ENCODE measurements at places on chromosomes 3 and 15.

DNA sequence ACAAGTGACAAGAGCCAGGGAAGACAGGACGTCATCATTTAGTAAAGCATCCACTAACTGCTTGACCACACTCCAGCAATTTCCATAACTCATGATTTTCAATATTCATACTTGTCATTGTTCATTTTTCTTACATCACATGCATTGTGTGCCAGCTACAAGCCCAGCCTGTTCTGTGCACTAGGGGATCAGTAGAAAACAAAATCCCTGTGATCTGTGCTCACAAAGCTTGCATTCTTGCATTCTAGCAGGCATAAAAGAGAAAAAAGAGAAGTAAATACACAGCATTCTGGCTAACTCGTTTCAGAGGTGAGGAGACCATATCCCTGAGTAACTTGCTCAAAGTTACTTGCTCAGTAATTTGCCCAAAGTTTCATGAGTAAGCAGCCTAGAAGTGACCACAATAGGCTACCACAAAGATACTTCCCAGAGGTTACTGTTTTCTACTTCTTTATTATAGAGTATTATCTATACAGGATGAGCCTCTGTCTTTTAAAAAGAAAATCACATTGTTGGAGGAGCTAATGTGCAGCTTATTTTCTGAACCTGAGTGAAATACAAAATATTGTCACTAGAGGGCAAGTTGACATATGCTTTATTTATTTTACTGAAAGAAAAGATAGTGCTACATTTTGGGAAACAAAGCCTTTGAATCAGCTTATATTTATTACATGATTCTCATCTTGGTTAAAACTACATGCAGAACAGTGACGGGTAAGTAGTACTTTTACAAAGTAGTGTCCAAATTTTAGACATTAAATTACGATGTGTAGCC lies 701.4 kb upstream of the LMCD1 start:
- DNase-seq: no peak

DNA sequence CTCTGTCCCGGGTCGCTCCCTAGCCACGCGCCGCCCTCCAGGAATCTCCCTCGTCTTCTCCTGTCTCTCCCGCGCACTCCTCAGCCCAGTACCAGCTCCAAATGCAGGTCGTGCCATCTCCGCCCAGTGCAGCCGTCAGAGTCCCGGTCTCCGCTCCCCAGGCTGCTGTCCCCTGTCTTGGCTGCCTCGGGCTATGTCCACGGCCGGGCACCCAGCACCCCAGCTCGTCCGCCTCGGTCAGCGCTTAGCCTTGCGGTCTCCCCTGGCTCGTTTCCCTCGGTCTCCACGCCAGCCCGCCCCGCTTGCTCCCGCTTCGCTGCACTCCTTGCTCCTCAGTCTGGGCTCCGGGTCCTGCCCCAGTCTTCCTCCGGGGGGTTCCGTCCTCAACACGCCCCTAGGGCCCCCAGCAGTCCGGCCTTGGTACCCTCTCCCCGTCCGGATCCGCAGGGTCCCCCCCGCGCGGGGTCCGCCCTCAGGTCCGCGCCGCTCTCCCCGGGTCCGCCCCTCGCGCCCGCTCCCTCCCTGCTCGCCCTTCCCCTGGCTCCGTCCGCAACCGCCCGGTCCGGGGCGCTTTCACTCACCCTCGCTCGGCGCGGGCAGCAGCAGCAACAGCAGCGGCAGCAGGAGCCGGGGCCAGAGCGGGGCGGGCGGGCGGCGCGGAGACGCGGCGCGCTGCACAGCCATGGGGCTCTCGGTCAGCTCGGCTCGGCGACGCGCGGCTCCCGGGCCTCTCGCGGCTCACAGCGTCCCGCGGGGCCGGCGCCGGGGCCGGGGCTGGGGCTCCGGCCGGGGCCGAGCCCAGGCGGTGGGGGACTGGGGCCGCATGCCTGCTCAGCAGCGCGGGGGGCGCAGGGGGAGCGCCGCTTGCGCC lies 462 bp downstream of the IGDCC3 start:
- no peak for DNase-seq

DNA sequence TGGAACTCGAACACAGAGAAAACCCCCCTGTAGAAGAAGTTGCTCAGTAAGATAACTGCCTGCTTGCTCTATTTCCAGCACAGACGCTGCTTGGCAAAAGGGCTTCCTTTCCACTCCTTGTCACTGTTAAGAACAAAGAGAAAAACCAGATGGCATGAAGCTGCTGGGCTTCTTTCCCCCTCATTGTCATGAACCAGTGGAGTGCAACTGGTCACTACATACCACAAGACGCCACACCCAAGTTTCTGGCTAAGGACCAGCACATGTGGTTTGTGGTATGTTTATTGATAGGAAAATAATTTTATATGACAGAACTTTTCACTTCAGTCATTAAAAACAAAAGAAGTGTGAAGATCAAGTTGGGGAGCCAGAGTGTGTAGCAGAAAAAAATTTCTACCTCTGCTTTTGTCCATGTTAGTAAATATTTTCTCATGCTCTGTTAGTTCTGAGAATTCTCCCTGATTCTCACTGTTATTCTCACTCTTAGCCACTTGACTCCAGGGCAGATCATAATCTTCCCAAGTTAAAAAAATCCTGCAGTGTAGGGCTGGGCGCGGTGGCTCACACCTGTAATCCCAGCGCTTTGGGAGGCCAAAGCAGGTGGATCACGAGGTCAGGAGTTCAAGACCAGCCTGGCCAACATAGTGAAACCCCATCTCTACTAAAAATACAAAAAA lies 37.9 kb downstream of the CLK3 start:
- no peak for DNase-seq

DNA sequence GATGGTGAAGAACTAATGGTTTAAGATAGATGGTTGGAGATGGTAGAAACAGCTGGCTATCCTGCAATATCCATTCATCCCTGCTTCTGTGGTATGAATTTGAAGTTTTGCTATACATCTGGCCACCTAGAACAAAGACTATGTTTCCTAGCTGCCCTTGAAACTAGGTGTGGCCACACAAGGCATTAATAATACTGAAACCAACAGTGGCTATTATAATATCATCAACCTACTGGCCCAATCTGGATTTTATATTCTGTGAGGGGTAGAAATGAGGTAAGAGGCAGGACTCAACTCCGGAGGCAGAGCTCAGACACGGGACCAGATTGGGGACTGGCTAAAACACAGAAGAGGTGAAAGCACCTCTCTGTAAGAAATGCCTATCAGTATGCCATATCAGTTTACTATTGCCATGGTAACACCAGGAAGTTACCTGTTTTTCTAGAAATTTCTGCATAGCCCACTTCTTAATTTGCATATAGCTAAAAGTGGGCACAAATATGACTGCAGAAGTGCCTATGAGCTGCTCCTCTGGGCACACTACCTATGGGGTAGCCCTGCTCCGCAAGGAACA lies 8.4 kb downstream of the IFT80 start:
- DNase-seq: no peak

GRCh38 chr15:46079046-46079445 lies 444.2 kb downstream of the SQOR start:
- DNase-seq: no peak

DNA sequence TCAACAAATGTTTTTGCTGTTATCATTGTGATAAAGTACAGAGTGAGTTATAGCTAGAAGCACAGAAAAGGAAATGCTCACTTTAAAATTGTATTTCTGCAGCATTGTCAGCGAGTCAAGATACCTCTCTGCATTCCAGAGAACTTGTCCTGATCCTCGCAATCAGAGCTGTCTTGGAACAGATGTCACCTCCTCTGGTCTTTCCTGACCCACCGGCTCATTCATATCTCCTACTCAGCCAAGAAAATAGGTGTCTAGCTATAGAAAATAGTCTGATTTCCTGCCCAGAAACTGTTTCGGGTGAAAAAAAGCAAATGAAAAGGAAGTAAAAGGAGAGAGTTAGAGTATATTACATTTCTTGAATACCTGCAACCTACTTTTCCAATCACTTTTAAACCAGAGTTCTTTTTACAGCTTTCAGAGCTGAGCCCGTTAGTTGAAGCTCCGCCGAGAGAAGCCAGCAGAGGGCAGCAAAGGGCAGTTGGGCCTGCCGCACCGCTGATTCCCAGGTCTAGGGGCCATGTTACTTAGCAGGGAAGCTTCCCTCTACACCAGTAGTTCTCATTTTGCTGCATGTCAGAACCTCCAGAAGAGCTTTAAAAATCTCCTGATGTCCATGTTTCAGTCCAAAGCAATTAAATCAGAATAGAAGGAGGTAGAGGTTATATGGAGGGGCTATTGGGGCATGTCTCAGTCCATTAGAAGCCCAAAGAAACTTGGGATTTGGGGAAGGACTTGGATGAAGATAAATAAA lies 185.7 kb upstream of the THRB start:
- no peak for DNase-seq

- no peak for DNase-seq
Observed at GRCh38 chr3:8760091-8760490, 9.3 kb downstream of the OXTR start.

GRCh38 chr3:118863731-118864322 lies 170.8 kb downstream of the IGSF11 start:
- DNase-seq: no peak

GRCh38 chr15:100216182-100216581 lies 125.6 kb downstream of the ADAMTS17 start:
- DNase-seq: no peak

- no peak for DNase-seq
Observed at GRCh38 chr3:9862391-9863057, 17.5 kb downstream of the CIDEC start.

DNA sequence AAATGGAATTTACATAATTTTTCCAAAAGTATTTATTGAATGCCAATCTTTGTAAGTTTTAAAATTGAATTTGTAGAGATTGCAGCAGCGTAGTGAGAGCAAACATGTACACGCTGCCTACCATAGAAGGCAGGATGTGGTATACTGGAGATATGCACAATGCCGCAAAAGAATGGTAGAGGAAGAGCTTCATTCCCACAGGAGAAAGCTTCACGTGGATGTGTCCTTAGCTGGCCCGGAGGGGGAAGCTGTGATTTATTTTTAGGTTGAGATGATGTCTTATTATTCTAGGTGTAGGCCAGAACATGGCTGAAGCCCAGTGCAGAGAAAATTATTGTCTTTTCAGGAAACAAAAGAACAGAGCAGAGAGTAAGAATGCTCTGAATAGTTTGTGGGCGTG lies 743.3 kb upstream of the BCHE start:
- no peak for DNase-seq

GRCh38 chr15:76905855-76906254 lies 715 bp upstream of the SCAPER start:
- no peak for DNase-seq

- DNase-seq: no peak
Observed at GRCh38 chr15:99921101-99921500, 187.9 kb upstream of the LYSMD4 start.

DNA sequence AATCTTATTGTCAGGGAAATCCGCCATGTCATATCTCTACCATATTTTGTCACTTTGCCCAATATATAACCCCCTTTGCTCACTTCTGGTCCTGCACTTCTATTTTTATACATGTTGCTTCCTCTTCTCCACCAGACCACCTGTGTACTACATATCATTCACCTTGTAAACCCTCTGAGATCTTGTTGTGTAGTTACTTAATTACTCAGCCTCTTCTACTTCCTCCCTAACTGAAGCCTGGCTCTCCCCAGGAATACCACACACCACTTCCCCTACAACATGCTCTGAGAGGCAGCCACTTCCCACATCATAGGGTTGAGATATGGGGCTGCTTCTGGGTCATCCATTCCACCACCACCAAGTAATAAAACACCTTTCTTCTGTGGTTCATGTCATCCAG lies 10.0 kb downstream of the HEXA start:
- DNase-seq: no peak

DNA sequence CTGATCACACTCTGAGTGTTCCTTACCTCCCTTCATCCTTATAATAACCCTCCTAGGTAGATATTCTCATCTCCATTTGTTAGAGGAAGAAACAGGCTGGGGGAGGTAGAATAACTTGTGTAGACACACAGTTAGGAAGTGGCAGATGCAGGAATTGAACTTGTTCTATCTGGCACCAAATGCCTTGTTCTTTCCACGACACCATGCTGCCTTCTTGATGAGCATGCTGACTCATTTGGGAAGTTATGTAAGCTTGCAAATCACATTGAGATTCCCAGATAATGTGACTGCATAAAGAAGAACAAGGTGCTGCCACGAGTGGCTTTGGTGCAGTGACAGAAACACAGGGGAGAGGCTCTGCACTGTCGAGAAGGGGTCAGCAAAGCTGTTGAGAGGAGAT lies 27.5 kb upstream of the NDUFB4 start:
- DNase-seq: no peak

- no peak for DNase-seq
Observed at GRCh38 chr15:73322665-73323373, 45.9 kb downstream of the HCN4 start.

GRCh38 chr15:78213956-78214355 lies 20.4 kb downstream of the ACSBG1 start:
- DNase-seq: no peak

- no peak for DNase-seq
Observed at GRCh38 chr3:71504250-71505036, 79.1 kb downstream of the FOXP1 start.

DNA sequence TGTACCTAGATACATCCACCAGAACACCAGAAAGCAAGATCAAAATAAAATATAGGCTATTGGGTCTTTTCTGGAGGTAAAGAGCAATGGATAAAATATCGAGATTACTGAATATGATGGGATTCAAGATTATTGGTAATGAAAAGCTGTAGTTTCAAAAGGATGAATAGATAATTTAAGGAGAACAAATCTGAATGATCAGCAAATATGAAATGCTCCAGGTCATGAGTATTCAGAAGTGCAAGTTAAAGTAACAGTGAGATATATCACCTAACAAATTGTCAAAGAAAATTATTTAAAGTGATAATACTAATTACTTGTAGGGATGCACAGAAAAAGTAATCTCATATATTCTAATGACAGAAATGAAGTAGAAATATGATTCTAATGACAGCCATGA lies 409.6 kb upstream of the MDFIC2 start:
- DNase-seq: no peak

GRCh38 chr3:15428539-15428938 lies 1.1 kb downstream of the EAF1 start:
- no peak for DNase-seq

DNA sequence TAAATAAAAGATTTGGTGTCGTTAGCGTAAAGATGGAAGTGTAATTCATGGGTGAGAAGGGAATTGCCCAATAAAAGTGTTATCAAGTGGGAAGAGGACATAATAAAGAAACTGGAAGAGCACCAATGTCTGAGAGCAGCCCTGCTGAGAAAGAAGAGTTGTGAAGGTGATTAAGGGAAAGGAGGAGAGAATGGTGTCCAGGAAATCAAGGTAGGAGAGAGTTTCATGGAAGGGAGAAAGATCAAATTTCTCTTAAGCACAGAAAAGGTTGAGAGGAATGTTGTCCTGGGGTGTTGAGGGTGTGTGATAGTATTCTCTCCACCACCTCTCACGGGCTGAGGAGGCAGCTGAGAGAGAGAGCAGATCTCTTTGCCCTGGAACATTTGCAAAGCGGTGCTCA lies 339.7 kb downstream of the SATB1 start:
- no peak for DNase-seq

GRCh38 chr3:37855363-37855970 lies 6.2 kb upstream of the CTDSPL start:
- DNase-seq: no peak

DNA sequence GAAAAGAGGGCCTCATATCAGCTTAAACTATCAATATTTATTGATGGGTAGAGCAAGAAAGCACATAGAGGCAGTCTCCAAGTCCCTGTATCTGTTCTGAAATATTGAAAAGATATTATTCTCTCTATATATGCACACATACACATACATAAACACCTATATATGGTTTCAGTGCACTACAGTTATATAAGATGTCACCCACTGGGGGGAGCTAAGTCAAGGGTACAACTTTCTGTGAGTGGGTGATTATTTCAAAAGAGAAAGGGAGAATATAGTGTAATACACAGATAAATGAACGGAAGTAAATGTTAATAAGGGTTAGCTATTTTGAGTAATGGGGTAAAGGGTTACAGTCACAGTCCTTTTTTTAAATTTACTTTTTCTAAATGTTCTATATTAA lies 8.8 kb downstream of the SNTN start:
- no peak for DNase-seq

Measured in iPS DF 6.9 (cell line).